NCI-H2107 (cell line): ENCODE measurements at places on chromosomes 1 and 21.
A peak's percentile ranks its signal among the peaks of the same experiment; 100 is the strongest.

- no peak for DNase-seq
Measured at GRCh38 chr1:47160716-47161115, 23.5 kb downstream of the CYP4A22 start.

GRCh38 chr21:29320031-29320430 lies 21.3 kb downstream of the BACH1 start:
- DNase-seq, result no peak

GRCh38 chr1:241202401-241202800 lies 154.6 kb downstream of the RGS7 start:
- DNase-seq, result no peak

GRCh38 chr1:154973344-154974101 lies 958 bp upstream of the CKS1B start:
- peak; percentile 80 for DNase-seq

DNA sequence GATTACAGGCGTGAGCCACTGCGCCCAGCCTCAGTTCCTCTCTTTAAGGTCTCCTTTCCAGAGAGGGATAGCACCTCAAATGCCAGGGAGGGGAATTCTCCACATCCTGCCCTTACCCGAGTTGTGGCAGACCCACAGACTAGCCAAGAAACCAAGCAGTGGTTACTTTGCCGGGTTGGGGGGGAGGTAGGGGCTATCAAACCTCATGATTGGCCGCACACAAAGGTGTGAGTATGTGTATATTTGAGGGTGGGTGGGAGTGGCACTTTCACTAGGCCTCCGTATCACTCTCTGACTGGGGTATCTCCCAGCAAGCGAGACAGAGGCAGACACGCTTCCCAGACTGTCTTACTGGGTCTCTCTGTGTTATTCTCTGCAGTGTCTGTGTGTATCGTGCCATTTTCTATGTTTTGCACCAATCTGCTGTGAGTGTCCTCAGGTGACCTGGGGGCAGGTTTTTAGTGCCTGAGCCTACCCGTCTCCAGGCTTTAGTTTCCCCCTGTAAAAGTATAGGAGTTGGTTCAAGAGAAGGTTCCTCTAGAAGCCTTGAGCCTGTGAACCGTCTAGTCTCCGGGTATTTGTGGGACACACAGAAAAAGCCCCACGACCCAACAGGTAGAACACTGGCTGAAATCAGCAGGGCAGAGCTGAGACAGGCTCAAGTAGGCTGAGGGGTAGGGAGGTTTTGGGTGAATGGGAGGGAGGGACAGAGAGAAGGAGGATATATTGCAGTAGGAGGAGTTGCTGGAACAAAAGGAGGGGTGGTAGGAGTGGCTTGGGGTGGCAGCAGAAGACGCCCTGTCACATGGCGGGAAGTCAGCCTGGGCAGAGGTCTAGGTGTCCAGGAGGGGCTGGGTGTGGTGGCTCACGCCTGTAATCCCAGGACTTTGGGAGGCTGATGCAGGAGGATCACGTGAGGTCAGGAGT lies 10.3 kb downstream of the LMNA start:
- DNase-seq, result no peak

- DNase-seq, result no peak
Measured at GRCh38 chr1:18866314-18866713, 6.9 kb upstream of the TAS1R2 start.

DNA sequence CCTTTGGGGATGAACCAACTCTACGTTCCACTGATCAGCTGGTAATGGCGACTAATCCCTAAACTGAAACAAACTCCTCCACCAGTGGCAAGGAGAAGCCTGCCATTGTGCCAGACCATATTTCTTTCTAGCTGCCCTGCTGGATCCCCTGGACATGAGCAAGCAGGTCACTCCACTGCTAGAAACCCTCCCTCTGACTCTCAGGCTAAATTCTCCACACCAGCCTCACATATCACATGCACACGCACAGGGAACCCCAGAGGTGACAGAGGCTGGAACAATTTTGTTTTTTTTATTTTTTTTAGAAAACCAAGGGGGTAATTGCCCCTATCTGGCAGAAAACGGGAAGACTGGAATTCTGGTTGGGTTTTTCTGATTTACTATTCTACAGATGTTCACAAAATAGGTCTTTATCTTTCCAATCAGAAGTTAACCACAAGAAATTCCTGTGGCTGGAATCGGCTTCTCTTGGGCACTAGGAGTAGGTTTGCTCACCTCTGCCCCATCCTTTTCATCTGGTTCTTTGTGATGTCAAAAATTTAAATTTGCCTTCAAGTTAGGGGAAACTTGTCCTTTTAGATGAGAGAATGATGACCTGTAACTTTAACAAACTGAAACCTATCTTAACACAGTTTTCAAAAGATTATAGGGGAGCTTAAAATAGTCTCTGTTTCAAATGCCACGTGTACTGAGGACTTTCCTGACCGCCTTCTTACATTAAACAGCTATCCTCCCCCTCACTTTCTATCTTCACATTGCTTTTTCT lies 258.1 kb downstream of the SDCCAG8 start:
- no peak for DNase-seq

- no peak for DNase-seq
Measured at GRCh38 chr1:41041614-41042270, 20.2 kb upstream of the SLFNL1 start.

DNA sequence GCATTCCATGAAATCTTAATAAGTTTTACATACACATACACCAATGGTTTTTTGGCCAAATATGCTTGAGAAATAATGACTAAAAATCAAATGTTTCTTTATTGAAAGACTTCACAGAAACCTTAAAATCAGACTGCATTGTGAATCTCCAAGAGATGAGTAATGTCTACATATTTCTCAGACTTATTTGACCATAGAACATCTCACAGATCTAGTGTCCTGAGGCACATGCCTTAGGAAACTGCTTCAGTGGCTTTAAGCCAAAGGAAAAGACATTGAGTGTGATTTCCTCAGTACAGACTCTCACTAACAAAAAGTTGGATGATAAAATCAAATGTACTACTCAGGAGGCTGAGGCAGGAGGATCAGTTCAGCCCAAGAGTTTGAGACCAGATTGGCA lies 6.2 kb upstream of the C1orf105 start:
- DNase-seq, result no peak

DNA sequence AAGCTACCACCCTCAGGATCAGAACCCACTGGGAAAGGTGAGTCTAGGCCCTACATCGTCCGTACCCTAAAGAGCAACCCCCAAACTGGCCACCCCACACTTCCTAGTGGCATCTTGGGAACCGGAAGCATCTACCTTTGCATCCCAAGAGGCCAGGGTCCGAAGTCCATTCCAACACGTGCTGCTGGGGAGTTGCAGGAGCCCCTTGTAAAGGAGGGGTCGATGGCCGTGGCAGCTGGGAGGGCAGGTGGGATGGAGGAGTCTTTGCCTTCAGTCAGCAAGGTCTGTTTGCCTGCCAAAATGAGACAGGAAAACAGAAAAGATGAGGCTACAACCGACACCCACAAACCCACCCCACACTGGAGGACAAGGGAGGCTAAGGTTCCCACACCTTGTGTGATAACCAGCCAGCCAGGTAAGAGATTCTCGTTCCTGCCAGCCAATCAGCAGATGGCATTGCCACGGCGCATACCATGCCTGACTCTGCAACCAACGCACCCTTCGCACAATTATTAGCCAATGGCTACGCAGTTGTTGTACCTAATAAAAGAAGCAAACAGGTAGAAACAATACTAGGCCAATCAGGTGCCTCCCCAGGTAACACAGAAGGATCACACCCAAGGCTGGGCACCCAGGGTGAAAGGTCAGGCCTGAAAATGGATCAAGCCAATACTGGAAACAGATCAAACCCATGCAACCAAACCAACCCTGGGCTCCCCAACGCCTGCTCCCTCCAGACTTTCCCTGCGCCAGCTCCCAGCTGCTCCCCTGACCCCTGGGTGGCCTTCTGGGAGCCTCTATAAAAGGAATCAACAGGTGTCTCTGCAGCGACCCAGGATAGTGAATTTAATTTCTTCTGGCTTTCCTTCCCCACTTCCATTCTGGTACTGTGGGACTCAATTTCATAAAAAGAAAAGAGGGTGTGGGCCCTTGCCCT lies 35.6 kb downstream of the CASZ1 start:
- DNase-seq, result no peak

DNA sequence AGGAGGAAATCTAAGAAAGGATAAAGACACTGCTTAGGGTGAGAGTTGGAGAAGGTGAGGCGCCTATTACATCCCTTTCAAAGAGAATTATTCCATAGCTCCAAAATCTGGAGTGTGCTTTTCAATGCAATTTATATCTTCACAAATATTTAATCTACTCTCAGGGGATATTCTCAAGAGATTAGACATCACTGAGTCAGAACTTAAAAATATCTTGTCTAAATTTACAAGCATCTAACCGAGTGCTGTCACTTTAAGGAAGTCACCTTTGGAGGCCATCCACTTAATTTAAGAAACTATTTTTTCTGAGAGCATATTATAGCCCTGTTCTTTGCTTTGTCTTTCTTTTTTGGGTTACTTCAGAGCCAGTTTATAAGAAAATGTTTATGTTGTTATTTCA lies 134.6 kb downstream of the TNFSF18 start:
- no peak for DNase-seq

- no peak for DNase-seq
Measured at GRCh38 chr1:115255154-115255553, 82.9 kb downstream of the NGF start.

DNA sequence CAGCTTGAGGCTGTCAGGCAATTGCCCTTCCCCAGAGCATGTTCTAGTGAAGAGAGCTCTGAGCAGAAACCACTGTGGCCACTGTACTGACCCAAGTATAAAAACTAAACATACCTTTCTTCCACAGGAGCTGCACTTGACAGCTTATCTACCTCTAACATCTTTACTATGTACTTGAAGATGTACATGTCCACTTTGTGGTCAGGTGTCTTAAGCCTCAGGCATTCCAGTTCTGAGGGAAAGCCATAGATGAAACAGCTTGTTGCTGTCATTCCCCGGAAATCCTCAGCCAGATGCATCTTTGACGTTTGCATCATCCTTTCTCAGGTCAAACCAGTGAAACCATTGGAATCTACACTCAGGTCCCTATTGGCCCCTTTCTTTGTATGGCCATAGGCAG lies 70.4 kb downstream of the CHRM3 start:
- DNase-seq, result no peak

DNA sequence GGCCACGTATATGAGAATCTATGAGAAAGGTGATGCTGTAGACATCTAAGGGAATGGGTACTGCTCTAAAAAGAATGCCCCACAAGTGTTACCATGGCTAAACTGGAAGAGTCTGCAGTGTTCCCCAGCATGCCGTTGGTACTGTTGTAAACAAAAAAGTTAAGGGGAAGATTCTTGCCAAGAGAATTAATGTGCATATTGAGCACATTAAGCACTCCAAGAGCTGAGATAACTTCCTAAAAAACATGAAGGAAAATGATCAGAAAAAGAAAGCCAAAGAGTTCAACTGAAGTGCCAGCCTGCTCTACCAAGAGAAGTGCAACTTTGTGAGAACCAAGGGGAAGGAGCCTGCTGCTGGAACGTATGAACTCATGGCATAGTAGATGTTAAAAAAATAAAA lies 40.8 kb downstream of the PLPP3 start:
- DNase-seq, result no peak
